ENCODE measurements at places on chromosomes 5 and 9. TPM values are rescaled to one million over a fixed set of nuclear protein-coding genes. Genes with fewer than 3 reads are reported as not detected.

Gene CLIC3
- polyA plus RNA-seq: 1.1 TPM

GRCh38 chr9:114478871-114479270 lies 26.4 kb downstream of the WHRN start:
- H3K4me3 ChIP-seq: no peak overlapping the region
- H3K27me3 ChIP-seq: no peaks in the 10 kb centered on the region
- peaks cover 6% of the 10 kb centered on the region for H3K4me1 ChIP-seq
- DNase-seq: no peak
- H3K36me3 ChIP-seq: no peaks in the 10 kb centered on the region
- no peak overlapping the region for H3K27ac ChIP-seq

DNA sequence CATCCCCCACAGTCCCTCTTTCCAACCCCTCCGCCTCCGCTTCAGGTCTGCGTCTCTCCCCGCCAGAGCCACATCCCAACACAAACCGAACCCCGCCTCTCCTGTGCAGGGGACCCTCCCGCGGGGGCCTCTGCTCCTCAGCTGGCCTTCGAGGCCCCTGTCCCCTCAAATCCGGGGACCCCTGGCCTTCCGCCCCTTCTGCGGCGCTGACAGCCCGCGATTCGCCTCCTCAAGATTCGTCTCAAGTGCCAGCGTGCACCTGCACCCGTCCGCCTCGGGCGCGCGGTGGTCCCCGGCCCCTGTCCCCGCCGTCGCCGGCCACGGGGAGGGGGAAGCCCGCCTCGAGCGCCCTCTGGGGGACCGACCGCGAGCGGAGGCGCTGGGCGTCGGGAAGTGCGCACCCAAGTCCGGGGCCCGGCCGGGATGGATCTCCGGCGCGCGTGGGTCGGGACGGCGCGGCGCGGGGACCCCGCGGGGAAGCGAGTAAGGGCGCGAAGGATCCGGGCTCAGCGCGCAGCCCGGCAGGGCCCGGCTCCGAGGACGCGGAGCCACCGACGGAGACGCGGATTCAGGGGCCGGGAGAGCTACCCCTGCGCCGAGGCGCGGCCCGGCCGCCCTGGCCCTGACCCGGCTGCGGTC lies 623 bp downstream of the FLT4 start:
- H3K27me3 ChIP-seq: no peaks in the 10 kb centered on the region
- H3K27ac ChIP-seq: no peak overlapping the region
- peak overlapping the region; percentile 16 for H3K4me3 ChIP-seq
- H3K4me1 ChIP-seq: no peaks in the 10 kb centered on the region
- no peaks in the 10 kb centered on the region for H3K36me3 ChIP-seq
- no peak for DNase-seq

DNA sequence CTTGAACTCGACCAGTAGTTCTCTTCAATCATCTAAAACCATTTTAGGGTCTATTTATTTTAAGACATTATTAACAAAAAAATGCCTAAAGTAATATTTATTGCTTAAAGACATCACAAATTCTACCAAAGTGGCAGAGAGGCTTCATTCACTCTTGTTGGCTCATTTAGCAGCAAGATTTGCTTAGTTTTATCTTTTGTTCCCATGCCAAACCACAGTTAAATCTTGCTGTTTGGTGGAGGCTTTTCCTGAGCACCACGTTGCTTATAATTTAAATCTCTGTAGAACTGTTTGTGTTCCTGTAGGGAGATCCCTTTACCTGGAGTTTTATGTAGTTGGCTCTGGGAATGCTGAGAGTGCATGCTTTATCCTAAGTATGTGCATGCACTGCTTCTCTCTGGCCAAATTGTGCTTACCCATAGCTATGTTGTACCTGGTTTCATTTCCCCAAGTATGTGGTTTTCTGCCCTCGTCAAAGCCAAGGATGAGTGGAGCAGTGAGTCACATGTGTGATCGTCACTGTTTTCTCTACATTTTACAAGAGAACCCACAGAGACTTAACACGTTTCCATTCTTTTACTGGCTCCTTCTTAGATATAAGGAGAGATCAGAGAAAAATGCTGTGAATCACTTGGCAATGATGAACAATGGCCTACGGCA lies 42.1 kb upstream of the MAST4 start:
- no peak for DNase-seq
- H3K36me3 ChIP-seq: no peaks in the 10 kb centered on the region
